LHCN-M2 (cell line): ENCODE measurements at places on chromosomes 4 and X.

GRCh38 chr4:42280327-42281095, 116.8 kb upstream of the SHISA3 start:
- peak; percentile 17 for DNase-seq

- DNase-seq, result no peak
Observed at GRCh38 chr4:109290918-109291317, 11.5 kb downstream of the COL25A1 start.

GRCh38 chr4:116215622-116216021, 869.8 kb downstream of the TRAM1L1 start:
- no peak for DNase-seq

DNA sequence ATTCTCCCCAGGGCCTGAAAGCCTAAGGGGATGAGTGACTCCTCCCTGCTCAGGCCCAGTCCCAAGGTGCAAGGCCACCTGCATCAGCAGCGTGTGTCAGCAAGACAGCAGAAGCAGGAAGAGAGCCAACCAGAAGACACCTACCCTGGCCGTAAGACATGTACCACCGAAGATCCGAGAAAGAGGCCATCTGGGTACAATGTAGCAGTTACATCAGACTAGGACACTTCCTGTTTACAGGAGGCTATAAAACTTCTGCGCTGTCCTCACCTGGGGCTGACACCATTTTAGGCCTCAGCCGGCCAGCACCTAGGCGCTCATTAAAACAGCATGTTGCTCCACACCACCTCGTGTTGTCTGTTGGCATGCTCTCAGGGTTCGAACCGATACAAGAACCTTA, 19.1 kb upstream of the HERC6 start:
- no peak for DNase-seq
